ENCODE measurements at places on chromosomes 11 and 22.

GRCh38 chr11:111793863-111794262, 27.7 kb upstream of the PPP2R1B start:
- DNase-seq: no peak

DNA sequence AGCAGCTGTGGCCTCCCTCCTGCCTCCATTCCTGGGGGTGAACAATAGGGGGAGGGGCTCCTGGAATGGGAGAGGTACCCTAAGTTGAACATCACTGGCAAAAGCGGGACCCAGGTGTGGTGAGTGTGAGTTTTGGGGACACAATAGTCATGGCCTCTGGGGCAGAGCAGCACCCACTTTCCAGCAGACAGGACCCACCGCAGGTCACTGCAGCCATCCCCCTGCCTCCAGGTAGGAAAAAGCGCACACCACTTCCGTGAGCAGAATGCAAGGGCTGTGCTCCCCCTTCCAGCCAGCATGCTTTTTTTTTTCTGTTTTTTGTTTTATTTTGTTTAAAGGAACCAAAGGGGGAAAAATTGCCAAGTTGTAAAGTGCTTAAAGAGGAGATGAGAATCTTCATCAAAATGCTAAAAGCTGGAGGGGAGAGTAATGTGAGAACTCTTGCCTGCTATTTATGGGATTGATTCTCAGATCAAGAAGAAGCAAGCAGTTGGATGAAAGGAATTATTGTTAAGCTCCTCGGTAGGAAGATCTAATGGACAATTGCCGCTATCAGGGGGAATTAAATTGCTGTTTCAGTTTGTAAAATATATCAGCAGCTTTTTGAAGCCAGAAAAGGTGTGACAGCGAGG, 152.9 kb downstream of the FEZ1 start:
- DNase-seq: no peak

DNA sequence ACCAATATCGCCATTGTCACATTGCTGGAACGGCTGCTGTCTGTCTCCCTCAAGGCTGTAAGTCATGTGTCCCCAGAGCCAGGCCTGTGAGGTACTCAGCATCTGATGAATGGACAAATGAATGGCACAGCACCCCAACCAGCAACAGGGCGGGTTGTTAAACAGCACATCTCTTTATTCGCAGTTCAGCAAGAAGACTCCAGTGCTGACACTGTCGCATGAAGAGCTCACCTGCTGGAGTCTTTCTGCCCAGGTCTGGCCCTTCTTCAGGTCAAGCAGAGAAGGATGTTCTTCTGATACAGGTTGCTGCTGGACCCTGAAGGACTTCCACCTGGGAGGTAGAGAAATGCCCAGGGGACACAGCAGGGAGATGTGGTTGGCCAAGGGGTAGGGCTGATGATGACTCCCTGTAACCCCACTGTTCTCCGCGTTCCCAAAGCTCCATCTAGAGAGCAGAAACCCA, 4.8 kb downstream of the SPATA19 start:
- no peak for DNase-seq

DNA sequence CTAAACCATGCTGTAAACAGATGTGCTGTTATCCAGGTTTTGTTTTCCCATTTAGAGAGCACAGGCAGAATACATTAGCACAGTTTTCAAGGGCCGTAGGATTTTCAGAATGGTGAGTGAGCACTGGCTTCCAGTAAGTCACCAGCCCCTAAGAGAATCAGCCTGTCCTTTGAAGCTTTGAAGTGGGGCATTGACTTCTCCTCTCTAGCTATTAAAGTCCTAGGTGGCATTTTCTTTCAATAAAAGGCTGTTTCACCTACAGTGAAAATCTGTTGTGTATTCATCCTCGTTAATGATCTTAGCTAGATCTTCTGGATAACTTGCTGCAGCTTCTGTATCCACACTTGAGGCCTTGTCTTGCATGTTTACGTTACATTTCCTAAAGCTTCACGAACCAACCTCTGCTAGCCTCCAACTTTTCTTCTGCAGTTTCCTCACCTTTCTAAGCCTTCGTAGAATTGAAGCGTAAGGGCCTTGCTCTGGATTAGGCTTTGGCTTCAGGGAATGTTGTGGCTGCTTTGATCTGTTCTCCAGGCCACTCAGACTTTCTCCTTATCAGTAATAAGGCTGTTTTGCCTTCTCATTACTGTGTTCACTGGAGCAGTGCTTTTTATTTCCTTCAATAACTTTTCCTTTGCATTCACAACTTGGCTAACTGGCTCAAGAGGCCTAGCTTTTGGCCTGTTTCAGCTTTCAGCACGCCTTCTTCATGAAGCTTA, 15.5 kb downstream of the CECR2 start:
- no peak for DNase-seq

GRCh38 chr11:78202733-78203167, 14.0 kb downstream of the USP35 start:
- no peak for DNase-seq

DNA sequence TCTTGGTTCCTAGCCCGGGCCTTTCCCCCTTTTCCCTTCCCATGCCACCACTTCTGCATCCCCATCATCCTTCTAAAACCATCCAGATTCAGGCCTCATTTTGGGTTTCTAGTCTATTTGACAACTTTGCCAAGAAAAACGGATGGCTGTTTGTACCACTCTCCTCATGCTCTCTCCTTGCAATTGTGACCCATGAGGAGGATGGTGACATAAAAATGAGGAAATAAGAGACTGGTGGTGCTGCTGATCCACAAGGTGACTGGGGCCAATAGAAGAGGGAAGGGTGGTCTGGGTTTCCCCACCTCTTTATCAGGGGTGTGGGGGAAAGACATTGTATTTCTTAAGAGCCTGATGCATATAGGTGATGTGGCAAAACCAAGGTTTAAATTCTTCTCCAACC, 1.0 kb downstream of the MS4A4A start:
- no peak for DNase-seq

- no peak for DNase-seq
Observed at GRCh38 chr11:65224930-65225278, 36.9 kb upstream of the POLA2 start.

GRCh38 chr11:70717936-70718595, 319.7 kb downstream of the CTTN start:
- no peak for DNase-seq

DNA sequence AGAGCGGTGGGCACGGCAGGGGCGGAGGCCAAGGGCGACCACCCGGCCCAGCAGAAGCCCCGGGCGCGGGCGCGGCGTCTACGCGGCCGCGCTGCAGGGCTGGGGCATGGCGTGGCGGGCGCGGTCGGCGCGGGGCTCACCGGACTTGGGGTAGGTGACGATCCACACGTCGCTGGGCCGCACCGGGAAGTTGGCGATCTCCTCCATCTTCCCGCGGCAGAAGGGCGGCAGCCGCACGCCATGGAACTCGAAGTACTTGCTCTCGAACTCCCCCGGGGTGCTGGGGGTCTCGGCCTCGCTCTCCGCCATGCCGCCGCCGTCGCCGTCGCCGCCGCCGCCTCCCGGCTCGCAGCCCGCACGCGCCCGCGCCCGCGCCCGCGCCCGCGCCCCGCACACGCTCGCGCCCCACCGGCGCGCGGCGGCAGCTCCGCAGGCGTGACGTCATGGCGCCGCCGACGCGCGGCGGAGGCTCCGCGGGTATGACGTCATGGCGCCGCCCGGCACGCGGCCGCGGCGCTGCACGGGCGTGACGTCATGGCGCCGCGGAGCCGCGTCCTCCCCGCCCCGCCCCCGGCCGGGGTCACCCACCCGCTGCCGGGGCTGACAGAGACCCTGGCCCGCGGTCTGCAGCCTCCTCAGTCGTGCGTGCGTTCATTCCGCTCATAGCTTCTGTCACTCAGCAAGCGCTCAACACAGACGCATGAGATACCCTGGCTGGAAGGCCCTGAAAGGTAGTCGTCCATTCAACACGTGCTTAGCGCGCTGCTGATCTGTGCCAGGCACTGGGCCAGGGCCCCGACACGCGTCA, at the start of gene SULT4A1:
TSS of gene SULT4A1 (minus strand) at position 440 of the 808 bp plus-strand sequence. CDS start at position 309, 131 bp downstream.
- DNase-seq: peak; percentile 8

- DNase-seq: no peak
Observed at GRCh38 chr22:28892175-28892731, 8.9 kb downstream of the ZNRF3 start.

DNA sequence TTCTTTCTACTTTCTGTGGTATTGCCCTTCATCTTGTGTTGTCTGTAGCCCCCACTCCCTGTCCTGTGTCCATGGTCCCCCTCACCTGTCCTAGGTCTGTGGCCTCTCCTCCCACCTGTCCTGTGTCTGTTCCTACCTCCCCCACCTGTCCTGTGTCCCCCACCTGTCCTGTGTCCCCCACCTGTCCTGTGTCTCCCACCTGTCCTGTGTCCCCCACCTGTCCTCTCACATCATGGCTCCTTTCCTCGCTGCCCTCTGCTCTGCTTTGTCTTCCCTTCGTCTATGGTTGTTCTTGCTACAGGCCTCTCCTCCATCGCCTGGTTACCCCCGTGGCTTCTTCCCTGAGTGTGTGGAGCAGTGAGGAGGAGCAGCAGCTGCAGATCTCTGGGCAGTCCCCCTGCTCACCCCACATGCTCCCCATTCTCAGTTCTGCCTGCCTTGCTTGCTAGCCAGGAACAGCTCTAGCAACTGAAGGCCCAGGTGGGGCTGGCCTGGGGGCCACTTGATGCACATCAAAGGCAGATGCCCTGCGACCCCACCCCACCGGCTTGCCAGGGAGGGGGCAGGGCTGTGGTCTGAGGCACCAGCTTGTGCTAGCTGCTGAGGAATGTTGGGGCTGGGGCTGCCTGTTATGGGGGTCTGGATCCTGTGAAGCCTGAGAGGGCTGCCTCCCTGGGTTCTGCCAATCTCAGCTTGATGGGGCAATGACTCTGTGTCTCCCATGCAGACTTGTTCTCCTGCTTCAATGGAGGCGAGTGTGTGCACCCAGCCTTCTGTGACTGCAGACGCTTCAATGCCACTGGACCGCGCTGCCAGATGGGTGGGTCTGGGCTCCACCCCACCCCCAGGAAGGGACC, 5.6 kb downstream of the OTOG start:
- no peak for DNase-seq

- DNase-seq: no peak
Observed at GRCh38 chr22:36864454-36865215, 3.8 kb downstream of the NCF4 start.

GRCh38 chr11:71179877-71180605, 72.3 kb downstream of the SHANK2 start:
- DNase-seq: no peak

DNA sequence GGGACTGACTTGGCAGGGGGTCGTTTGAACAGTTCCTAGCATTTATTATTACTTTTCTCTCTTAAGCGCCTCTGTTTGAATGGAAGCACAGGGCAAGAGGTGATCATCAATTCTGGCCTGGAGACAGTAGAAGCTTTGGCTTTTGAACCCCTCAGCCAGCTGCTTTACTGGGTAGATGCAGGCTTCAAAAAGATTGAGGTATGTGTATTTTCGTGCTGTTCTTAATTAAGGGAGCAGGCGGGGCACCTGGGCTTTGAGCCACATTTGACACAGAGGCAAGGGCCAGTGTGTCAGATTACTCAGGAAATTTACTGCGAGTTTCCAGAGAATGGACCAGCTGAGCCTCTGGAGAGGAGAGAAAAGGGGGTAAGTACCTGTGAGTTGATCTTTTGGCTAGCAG, 102.4 kb upstream of the SORL1-AS1 start:
- no peak for DNase-seq

DNA sequence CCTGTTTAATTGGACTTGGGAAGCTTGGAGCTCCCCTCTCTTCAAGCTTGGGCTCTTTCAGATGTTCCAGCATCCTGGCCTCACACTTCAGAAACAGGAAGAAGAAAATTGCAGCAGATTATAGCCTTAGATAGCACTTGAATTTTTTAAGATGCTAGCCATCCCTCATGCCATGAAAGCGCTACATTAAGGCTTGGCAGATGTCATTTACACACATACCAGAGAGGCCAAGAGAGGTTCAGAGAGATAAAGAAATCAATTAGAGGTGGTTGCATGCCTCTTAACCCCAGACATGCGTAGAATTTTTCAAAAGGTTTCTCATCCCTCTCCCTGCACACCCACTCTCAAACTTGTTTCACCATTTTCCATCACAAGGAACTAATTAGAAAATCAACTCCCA, 31.9 kb upstream of the DBX1 start:
- DNase-seq: no peak

DNA sequence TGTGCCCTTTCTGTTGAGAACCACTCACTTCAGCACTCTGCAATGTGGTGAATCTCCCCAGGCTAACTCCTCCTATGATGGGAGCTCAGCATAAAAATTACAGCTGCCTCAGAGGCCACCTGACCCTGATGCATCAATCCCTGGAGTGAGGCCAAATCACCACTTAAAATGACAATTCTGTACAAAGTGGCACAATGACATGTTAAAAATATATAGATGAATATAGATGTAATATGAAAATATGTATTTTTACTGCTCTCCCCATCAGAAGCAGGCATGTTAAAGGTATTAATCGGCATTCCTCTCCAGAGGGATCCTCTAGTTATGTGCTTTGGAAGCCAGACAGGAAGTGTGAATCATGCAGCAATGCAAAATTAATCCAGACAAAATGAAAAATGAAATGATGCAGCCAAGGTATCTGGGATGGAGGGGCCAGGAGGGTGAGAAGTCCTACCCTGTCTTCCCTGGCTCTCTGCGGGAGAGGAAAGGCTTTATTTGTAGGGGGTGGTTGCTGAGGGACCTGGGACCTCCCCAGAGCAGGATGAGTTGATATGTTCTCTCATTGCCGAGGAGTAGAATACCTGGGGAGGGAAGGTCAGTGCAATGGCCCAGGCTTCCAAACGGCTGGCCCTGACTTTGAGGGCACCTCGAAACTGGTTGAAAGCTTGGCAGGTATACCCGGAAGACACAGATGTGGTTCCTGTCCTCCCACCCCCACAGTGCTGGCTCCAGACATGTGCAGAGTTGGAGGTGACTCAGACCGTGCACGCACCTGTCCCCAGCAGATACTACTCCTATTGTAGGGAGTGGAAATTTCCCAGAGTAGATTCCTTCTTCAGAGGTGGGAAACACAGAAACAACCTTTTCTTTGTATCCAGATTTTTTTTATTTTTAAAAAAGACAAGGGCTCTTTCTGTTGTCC, 347.9 kb upstream of the NCAM1 start:
- no peak for DNase-seq

DNA sequence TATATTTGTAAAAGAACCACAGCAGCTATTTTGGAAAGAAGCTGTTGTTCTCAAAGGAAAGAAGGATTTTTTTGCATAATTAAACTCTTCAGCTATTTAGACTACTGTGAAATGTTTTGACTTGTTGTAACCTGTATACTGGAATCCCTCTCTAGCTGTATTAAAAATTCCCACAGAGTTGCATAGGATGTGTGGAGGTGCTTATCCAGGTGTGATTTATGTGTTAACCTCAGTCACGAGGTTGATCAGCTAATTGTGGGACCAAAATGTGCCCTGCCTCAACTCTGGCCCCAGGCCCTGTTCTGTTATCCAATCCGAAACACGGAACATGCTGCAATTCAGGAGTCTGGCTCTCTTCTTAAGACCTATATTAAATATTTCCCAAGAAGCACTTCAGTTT, 70.1 kb downstream of the LIF start:
- DNase-seq: no peak

DNA sequence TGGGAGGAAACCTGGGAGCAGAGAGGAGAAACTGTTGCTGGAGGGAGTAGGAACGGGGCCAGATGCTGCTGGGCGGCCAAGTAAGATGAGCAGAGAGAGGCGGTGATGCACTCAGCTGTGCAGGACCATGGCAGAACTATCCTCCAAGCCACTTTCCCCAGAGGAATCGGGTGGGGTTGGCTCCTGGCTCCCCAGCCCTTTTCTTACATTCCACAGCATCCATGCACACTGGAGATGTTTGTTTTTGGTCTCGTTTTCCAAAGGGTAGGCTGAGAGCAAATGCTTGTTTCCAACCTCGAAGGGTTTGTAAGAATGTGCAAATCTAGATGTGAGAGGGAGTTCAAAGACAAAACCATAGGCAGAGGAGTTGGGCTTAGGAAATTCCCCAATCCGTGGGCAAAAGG, 73.2 kb downstream of the DBX1 start:
- no peak for DNase-seq

- DNase-seq: no peak
Observed at GRCh38 chr22:44329179-44329796, 16.5 kb upstream of the SHISAL1 start.

All from hematopoietic multipotent progenitor cell treated with erythropoietin and hydrocortisone succinate and interleukin-3 and kit ligand, for 6 days (in vitro differentiated cells).